ENCODE measurements at places on chromosomes 16 and 17.

GRCh38 chr16:20114356-20114755 is 40.7 kb upstream of the GPR139 start:
- DNase-seq = no peak

GRCh38 chr17:7961421-7961820 is 29.4 kb downstream of the CNTROB start:
- DNase-seq = no peak

- DNase-seq = peak; percentile 8
These were observed 32.1 kb upstream of the PRKCB start for GRCh38 chr16:23803591-23804123.

GRCh38 chr17:36469733-36470132 is 16.7 kb upstream of the ZNHIT3 start:
- DNase-seq = no peak

GRCh38 chr17:28744972-28745785 is 1.4 kb downstream of the TRAF4 start:
- peak; percentile 52 for DNase-seq

- no peak for DNase-seq
These were observed 10.2 kb downstream of the MEIOB start for GRCh38 chr16:1861730-1862129.

- no peak for DNase-seq
These were observed 9.0 kb downstream of the TMEM11 start for GRCh38 chr17:21204935-21205334.

DNA sequence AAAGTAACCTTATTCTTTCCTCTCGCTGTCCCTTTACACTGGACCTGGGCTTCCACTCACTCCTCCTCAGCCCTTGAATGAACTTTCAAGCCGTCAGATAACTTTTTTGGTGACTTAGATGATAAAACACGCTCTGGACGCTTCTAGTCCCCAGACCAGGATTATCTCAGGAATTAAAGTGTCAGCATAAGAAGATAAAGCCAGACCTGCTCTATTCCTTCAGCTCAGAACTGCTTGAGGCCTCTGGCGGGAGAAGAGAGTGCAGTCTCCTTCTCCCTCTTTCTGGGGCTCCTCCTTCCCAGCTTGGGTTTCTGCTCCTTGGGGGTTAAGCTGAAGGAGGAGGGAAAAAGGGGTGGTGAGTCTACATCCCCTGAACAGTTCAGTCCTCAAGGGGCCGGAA is 6.6 kb downstream of the LPO start:
- no peak for DNase-seq

DNA sequence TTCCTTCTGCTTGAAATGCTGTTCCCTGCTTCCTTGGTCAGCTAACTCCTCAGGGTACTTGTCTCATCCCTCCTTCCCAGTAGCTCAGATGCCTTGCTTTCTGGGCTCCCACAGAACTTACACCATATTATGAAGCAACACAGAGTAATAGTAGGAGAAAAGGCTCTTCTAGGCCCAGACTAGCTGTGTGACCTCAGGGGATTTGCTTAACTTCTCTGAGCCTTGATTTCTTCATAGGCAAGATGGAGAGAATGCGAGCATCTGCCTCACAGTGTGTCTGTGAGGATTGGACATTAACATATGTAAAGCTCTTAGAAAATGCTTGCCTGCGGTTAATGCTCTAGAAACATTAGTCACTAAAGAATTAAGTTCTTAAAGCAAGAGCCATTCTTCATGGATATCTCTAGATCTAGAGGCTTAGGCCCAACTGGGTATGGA is 22.3 kb upstream of the PECAM1 start:
- DNase-seq = no peak

Data from AG10803 (cell line).